BJ (cell line): ENCODE measurements at places on chromosomes 13 and 19. TPM values are rescaled to one million over a fixed set of nuclear protein-coding genes. Genes with fewer than 3 reads are reported as not detected.

The ZNF787 gene
- polyA plus RNA-seq: 7.2 and 9.8 TPM in 2 replicates

The GPC5 gene
- 0.18 TPM in 1 of 2 replicates, not detected in the other for polyA plus RNA-seq

The CEACAM8 gene
- not detected in 2 replicates for polyA plus RNA-seq

The MTUS2 gene
- polyA plus RNA-seq: 0.05 and 0.07 TPM in 2 replicates

GRCh38 chr13:51111997-51112396 is 923 bp upstream of the C13orf42 start:
- no peak for DNase-seq

DNA sequence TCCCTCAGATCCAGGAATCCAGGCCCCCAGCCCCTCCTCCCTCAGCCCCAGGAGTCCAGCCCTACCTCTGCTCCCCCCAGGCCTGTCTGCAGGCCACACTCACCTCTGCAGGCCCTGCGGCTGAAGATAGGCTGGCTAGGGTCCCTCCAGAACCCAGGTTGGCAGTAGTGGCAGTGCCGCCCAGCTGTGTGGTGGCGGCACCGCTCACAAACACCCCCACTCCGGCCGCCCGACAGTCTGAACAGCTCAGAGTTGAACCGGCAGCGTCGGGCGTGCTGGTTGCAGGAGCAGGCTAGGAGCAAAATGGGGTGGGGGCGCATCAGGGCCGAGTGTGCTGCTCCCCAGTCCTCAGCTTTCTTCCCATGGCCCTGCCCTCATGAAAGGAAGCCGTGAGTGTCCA is 8.3 kb downstream of the NTN5 start:
- DNase-seq: no peak

- DNase-seq: no peak
These were observed 2.5 kb downstream of the FTL start for GRCh38 chr19:48967346-48968178.

DNA sequence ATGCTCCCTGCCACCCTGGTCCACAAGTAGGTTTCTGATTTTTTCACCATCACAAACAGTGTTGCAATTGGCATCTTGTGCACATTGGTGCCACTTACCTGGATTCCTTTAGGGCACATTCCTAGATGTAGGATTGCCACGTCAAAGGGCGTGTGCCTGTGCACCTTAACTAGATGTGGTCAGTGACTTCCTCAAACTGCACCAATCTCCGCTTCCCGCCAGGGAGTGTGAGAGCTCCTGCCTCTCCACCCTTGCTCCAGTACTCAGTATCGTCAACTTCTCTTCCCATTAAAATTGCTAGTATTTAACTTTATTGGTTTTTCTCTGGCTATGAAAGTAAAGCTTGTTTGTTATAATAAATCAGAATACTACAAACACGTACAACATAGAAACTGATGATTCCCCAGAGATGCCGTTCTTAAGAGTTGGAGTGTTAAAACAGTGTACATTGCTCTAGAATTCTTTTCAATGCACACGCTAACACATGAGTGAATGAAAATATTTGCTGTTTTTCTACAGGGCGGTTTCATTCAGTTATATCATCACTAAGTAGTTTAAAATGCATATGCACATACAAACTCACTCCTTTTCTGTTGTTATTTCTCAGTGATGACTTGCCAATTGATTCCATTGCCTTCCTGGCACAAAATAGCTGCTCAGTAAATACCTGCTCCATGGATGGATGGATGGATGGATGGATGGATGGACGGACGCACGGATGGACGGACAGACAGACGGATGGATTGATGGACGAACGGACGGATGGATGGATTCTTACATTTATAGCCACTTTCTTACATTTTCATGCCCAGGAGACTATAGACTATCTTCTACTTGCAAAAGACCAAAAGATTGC is 23.4 kb downstream of the CCNE1 start:
- DNase-seq: no peak

GRCh38 chr19:9547870-9548269 is 9.4 kb upstream of the ZNF426 start:
- DNase-seq: no peak

DNA sequence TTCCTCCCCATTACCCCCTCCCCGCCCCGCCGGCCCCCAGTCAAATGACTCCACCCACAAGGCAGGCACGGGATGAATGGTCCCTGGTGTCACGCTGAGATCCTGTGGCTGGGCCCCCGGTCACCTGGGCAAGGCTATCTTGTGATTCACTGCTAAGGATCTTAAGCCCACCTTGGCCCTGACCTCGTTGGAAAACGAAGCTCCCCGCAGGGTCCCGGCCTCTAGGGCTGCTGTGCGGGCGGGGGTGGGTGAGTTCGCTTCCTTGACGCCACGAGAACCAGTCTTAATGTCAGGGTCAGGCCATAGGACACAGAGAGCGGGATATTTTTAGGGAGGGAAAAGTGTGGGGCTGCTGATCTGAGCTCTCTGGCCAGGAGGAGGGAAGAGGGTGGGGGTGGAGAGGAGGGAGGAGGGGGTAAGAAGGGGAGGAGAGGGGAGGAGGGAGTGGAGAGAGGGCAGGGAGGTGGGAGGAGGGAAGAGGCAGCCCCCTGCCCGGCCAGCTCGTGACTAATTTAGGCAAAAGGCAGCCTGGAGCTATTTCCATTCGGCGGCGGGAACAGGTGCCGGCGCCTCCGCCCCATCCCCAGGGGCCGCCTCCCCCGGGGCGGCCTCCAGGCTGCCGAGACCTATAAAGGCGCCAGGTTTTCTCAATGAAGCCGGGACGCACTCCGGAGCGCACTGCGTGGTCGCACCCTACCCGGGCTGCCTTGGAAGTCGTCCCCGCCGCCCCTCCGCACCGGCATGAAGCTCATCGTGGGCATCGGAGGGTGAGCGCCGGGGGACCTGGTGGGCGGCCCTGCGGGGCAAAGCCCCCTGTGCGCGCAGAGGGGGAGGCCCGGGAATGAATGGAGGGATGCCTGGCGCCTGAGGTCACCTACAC is at the start of gene NMRK2:
Gene NMRK2 (plus strand): TSS at position 139 of the 880 bp plus-strand sequence. CDS start 603 bp downstream, at position 742.
- DNase-seq: no peak

- no peak for DNase-seq
These were observed 722 bp downstream of the PKN1 start for GRCh38 chr19:14433554-14434501.

GRCh38 chr19:45769821-45770191 is 754 bp upstream of the SIX5 start:
- no peak for DNase-seq

- DNase-seq: no peak
These were observed 133.6 kb downstream of the COL4A1 start for GRCh38 chr13:110173247-110173818.

- DNase-seq: no peak
These were observed 6.5 kb upstream of the S1PR4 start for GRCh38 chr19:3171894-3172672.

GRCh38 chr19:33509774-33510173 is 11.8 kb downstream of the PEPD start:
- no peak for DNase-seq

GRCh38 chr19:4380254-4380727 is 20.1 kb downstream of the SH3GL1 start:
- DNase-seq: no peak

DNA sequence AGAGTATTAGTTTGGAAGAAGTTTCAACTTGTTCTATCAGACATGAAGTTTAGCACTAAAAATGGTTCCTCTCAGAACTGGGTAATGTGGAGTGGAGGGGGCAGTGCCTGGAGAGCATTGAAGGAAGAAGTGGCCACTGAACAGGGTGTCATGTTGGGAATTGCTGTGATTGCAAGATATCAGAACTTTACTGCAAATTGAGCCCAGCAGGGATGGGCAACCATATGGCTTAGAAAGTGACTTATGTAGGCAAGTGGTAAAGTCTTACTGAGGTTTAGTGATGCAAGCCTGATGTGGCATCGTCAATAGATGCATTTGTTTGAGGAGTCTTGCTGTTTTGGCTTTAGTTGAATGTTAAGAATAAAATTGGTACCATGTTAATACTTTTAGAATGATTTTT is 31.7 kb downstream of the WASF3 start:
- no peak for DNase-seq

GRCh38 chr19:50486823-50487515 is 10.3 kb upstream of the GARIN5A start:
- DNase-seq: no peak

GRCh38 chr13:22505489-22505888 is 675.3 kb upstream of the SGCG start:
- no peak for DNase-seq

DNA sequence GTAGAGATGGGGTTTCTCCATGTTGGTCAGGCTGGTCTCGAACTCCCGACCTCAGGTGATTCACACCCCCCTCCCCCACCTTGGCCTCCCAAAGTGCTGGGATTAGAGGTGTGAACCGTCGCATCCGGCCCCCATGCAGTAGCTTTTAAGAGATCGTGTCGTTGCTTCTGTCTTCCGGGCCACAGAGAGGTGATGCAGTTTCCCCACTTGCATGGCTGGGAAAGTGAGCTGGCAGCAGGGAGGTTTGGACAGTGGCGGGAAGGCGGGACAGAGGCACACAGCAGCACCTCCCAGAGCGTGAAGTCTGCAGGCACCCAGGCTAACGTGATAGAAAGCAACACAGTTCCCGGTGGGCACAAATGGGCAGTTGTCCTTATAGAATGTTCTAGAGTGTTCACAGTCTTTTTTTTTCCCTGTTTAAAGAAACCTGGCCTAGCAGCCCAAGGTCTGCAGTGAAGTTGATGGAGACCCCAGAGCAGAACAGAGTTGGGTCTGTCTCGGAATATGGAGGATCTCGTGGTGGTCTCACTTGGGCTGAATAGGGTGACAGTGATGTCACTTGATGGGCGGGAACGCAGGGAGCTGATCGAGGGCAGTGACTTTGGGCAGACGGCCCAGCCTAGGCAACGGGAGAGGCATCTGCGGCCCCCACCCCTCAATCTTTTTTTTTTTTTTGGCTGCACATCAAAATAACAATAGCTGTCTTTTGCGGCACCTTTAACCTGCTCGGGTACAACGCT is 4.9 kb downstream of the UHRF1 start:
- no peak for DNase-seq

DNA sequence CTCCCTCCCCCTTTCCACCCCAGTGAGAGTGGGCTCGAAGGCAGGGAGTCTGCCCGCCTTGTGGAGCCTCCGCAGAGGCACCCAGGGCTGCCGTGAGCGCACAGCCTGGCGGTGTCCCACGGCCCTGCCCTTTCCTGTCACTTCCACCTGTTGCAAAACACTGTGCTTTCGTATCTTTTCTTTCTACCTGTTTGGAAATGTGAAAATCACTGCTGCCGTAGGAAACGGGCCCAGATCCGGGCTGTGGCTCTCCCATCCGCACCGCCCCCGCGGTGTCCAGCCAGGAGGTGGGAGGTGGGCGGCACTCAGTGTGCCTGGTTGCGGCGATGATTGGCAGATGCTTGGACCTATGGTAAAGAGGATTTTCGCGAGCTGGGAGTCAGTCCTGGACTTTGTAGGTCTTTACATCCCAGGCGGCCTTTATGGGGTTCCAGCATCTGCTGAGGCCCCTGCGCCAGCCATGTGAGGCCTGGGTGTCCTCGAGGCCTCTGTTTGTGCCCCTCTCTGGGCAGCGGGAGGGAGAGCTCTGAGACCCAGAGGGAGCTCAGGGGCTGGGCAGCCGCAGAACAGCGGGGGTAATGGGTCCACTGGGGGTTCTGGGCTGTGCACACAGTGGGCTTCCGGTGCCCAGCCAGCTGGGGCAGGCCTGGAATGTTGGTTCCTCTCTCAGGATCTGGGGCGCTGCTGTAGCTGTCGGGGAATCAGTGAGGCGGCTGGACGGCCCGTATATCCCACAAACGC is 6.1 kb downstream of the STK11 start:
- DNase-seq: no peak

GRCh38 chr19:5484398-5485285 is 29.4 kb downstream of the ZNRF4 start:
- no peak for DNase-seq

DNA sequence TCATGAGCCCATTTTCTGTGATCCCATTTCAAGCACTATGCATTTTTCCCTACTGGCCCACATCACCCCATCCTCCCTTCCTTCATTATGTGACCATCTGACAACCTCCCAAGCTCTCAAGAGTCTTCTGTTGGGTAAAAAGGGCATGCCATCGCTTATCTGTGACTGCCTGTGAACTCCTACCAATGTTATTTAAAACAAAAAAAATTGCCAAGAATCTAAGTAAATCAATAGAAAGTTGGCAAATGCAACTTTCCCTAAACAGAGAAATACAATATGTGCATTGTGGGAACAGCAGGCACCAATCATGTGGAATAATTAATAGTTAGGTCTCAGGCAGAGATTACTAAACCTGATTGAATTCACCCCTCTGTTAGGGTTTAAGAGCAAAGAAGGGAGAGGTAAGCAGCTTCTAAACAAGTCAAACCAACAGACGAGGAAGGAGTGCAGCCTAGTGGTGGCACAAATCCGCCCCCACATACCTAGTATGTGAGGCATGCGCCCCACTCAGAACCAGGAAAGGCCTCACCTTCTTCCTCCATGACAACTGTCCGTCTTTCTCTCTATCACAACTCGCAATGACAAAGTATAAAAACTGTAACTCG is 29.8 kb downstream of the DZIP1 start:
- DNase-seq: no peak

- DNase-seq: peak; percentile 57
These were observed 666.6 kb downstream of the SLITRK1 start for GRCh38 chr13:83215627-83216026.

DNA sequence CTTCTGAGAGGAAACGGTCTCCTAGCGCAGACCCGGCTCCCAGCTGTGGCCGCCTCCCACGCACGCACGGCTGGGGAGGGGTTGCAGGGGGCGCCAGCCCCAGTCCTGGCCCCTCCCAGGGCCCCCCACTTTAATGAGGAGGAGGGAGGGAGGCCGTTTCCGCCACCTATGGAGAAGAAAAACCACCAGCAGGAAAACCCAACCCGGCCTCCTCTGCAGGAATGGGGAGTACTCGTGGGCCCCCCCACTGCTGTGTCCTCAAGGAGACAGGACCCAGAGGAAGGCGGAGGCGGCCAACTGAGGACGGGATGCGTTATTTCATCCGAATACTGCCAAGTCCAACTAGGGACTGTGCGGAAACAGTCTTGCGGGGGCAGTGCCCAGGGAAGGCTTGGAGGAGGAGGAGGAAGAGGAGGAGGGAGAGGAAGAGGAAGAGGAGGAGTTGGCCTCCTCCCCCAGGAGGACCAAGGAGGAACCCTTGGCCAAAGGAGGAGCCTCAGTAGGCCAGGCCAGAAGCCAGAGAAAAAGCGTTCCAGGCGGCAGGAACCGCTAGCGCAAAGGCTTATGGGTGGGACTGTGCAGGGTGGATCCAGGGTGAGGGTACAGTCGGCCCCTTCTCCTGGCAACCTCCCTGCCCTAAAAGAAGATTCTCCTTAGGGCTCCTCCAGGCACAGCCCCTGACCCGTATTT is 3.9 kb upstream of the SSBP4 start:
- DNase-seq: no peak

- DNase-seq: no peak
These were observed 2.9 kb downstream of the C3 start for GRCh38 chr19:6717441-6717971.
